ENCODE measurements at places on chromosomes 4 and X.

- no peak for DNase-seq
Observed at GRCh38 chr4:921830-922331, 10.2 kb downstream of the GAK start.

GRCh38 chr4:176043838-176044588 is 21.6 kb upstream of the WDR17 start:
- DNase-seq: no peak

GRCh38 chr4:47837094-47837907 is 566 bp downstream of the CORIN start:
- DNase-seq: no peak

- no peak for DNase-seq
Observed at GRCh38 chr4:39205476-39205875, 23.1 kb downstream of the WDR19 start.

GRCh38 chr4:57182132-57182874 is 72.1 kb upstream of the IGFBP7 start:
- no peak for DNase-seq

DNA sequence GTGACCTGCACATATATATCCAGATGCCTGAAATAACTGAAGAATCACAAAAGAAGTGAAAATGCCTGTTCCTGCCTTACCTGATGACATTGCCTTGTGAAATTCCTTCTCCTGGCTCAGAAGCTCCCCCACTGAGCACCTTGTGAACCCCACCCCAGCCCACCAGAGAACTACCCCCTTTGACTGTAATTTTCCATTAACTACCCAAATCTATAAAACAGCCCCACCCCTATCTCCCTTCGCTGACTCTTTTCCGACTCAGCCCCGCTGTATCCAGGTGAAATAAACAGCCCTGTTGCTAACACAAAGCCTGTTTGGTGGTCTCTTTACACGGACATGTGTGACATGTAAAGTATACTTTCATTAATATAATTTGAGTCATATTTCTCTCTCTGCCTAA is 320.3 kb upstream of the TECRL start:
- DNase-seq: no peak

GRCh38 chrX:96770315-96770714 is 85.7 kb downstream of the DIAPH2 start:
- DNase-seq: no peak

DNA sequence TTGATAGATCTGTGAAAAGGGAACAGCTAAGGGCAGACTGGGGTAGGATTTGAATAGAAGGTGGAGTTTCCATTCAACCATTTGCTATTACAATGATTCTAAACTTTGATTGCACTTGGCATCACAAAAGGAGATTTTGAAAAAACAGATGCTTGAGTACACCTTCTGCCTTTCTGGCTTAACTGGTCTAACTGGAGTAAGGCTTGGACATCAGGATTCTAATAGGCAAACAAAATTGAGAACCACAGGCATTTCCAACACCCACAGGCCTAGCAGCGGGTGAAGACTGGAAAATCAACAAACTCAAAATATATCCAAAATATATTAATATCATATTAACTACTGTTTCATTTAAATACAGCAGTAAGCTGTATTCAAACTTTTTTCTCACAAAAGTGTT is 1.9 kb upstream of the VEGFC start:
- no peak for DNase-seq

DNA sequence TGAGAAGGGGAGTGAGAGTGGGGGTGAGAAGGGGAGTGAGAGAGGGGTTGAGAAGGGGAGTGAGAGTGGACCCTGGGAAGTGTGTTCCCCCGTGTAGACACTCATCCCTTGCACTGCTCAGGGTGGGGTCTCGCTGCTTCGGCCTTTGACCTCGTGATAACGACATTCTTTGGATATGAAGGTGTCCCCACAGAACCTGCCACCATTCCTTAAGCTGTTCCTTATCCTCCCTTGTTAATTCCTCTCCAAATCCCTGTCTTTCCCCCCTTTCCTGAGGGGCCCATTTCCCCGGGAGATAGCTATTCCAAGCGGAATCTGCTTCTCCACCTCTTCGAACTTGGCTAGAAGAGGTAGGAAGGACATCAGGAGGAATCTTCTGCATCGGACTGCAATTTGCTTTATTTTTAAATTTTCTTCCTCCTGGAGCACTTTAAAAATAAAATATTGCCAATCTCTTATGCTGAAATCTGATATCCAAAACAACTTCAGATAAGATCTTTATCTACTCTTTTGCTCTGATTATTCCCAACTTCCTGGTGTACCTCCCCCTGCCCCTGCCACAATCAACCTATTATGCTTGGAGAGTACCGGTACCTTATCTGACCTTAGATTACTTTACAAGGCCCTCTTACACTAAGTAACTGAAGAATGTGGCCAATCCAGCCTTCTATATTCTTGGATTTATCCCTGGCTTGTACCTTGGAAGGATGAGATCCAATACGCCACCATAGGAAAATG is 15.6 kb downstream of the TRIML1 start:
- DNase-seq: no peak

GRCh38 chrX:131746491-131746968 is 202.7 kb downstream of the OR13H1 start:
- DNase-seq: no peak

- peak; percentile 48 for DNase-seq
Observed at GRCh38 chrX:111483135-111483534, 28.3 kb upstream of the SERTM2 start.

- no peak for DNase-seq
Observed at GRCh38 chr4:22897520-22898108, 204.9 kb downstream of the GBA3 start.

DNA sequence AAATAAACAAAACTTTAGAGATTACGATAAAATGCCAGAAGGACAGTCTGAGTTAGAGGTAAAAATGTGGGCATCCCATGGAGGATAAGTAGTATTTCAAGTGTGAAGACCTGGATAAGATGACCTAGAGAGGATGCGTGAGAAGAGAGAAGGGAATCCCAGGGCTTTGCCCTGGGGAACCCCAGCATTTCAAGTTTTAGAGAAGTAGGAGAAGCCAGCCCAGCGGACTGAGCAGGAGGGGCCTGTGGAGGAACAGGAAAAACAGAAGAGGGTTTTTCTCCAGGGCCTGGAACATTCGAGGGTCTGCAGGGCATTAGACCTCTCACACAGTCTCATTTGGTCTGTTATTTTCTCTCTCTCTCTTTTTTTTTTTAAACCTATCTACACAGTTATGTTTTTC is 2.9 kb upstream of the CFP start:
- no peak for DNase-seq

- no peak for DNase-seq
Observed at GRCh38 chrX:150694738-150695410, 1.7 kb downstream of the MTMR1 start.

- no peak for DNase-seq
Observed at GRCh38 chr4:108175966-108176365, 7.2 kb upstream of the LEF1 start.

GRCh38 chr4:137495578-137495977 is 36.7 kb downstream of the PCDH18 start:
- DNase-seq: no peak

DNA sequence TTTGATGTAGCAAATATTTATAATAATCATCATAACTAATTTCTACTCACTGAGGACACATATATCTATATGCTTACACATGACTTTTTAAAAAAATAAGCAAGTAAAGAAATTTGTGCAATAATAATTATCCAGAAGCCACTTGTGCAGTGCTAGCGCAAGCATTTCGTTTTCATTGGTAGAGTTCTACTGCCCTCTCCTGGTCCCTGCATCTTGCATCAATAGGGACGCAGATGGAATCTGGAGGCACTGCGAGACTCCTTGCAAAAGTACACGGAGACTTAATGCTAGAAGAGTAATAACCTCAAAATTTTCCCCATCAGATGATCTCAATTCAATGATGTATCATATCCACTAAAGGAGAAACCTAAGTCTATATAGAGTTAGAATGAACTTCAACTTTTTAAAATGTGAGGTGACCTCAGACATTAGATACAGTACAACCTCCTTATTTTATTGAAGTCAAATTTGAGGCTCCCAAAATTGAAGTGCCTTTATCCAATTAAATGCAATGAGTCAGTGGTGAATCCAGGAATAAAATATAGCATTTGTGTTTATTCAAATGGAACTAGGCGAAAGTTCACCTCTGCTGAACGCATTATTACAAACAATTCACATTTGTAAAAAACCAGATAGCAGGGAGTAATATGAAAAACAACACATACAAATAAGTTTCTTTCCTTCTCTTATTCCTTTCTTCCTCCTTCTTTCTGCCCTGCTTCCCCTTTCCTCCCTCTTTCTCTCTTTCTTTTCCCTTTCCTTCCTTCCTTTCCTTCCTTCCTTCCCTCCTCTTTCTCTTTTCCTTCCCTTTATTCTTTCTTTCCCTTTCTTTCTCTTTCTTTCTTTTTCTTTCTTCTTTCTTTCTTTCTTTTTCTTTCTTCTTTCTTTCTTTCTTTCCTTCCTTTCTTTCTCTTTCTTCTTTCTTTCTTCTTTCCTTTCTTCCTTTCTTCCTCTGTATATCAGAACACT is 450.0 kb downstream of the ANKRD50 start:
- DNase-seq: peak; percentile 34

DNA sequence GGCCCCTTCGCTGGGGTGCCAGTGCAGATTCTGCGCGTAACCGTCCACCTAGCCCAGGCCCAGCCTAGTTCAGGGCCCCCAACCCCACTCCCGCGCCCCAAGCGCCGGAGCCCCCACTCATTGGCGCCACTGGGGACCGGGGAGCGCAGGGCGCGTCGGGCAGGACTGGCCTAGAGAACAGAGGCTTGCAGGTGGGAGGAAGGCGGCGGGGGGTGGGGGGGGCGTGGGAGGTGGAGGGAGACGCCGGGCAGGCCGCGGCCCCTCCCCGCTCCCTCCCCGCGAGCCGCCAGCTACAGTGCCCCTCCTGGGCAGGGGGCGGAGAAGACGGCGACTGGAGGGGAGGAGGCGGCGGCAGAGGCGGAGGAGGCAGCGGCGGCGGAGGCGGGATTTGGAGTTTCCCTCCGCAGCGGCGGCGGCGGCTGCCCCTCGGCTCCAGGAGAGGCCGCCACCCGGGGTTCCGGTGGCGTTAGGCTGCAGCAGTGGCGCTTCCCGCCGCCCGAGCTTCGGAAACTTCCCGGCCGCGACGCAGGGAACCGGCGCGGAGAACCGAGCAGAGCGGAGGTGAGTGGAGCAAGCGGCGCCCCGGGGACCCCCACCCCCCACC is 4.8 kb upstream of the DUSP9 start:
- no peak for DNase-seq

GRCh38 chr4:189533603-189534002 is 407.1 kb upstream of the FRG1 start:
- no peak for DNase-seq

GRCh38 chrX:141736656-141737055 is 38.1 kb upstream of the SPANXD start:
- DNase-seq: no peak

GRCh38 chr4:102792361-102792936 is 31.7 kb upstream of the MANBA start:
- no peak for DNase-seq

DNA sequence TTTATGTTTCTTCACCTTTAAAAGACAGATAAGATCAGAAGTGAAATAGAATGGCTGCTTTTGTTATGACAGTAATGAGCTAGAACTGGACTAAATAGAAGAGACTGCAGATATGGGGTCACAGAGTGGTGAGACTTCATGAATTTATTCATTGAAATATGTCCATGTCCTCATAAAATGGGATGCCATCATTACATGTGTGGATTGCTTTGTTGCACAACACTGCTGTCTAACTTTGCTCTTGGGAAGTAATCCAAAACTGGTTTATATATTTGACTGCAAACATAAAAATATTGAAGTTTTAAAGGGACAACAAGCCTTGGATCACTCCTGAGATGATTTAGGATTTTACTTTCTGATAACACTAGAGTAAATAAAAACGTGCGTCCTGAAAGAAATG is 209.2 kb upstream of the FAT4 start:
- no peak for DNase-seq

DNA sequence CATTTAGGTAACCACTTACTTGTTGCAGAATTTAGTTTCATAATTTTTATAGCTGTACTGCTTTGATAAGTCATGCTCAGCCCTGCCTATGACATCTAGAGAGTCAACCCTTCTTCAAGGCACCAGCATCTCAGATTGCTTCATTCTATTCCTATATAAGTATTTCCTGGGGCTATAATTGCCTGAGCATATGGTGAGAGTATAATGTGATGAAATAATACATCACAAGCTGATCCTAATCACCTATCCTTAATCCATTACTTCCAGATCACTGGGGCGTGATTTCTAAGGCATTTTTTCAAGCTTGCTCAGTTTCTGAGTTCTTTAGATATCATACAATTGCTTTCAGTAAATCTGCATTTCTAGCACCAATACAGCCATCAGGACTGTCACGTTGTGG is 200.0 kb upstream of the NPY2R start:
- no peak for DNase-seq

GRCh38 chr4:15944895-15945294 is 6.4 kb upstream of the FGFBP1 start:
- no peak for DNase-seq

DNA sequence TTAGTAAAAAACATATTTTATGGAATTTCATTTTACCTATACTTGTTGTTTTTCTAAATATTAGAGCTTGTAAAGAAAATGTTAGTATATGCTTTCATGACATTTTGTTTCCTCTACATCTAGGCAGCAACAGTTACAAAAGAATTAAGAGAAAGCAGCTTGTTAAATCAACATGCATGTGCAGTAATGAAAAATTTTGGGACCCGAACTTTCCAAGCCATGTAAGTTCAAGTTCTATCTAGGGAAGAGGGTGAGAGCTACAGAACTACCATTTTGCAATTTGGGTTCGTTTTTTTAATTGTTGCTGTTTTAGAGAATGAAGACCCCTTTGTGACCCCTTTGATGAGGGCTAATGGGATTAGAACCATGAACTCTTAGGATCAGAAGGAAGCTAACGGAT is 7.2 kb downstream of the AFP start:
- no peak for DNase-seq

DNA sequence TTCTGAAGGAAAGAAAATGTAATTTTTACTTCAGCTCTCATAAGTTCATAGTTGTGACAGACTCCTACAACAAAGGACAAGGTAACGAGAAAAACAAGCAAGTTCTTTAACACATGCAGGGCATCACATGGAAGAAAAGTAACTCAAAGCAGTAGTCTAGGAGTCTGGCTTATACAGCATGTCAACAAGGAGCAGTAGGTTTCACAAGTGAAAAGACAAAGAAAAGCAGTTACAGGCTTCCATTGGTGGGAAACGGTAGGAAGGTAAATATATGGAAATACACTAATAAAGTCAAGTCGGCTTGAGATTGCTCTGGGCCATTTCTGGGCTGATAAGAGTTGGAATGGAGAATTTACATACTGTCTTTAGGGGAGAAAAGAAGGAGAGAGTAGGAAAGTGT is 228.4 kb upstream of the ZFP42 start:
- DNase-seq: no peak

GRCh38 chr4:7486101-7486500 is 51.4 kb upstream of the PSAPL1 start:
- DNase-seq: no peak

Measured in kidney epithelial cell (primary cell).